ENCODE measurements at places on chromosomes 7 and 10.

- no peak for DNase-seq
These were observed 104.6 kb downstream of the NRP1 start for GRCh38 chr10:33229949-33230267.

DNA sequence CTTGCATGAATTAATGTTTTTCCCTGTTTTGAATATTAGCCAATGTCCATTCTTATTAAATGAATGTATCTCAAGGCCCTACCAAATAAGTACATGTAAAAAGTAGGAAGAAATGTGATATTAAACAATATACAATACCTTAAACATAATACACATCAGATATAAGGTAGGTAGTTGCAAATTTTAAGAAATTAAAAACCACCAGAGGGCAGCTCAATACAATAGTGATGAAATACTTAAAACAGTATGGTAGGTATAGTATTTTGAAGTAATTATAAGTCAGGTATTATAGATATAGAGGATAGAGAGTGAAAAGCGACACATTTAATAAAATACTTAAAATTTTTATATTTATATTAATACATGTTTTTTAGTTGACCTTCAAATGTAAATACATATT lies 43.6 kb upstream of the CDK14 start:
- DNase-seq = peak; percentile 32

DNA sequence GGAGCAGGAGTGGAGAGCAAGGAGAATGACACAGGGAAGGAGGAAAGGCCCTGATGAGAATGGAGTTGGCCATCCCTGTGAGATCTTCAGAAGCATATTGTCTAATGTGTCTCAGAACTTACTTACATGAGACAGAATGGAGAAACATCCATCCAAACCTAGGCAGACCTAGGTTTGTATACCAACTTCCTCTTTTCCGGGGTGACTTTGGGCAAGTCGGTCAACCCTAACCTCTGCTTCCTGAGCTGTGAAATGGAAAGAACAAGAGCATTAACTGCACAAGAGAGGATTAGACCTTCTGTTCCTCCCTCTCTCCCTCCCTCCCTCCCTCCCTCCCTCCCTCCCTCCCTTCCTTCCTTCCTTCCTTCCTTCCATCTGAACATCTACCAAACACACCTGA lies 4.5 kb downstream of the GHRHR start:
- no peak for DNase-seq

- DNase-seq = no peak
These were observed 25.1 kb downstream of the SEPTIN7 start for GRCh38 chr7:35825974-35826373.

GRCh38 chr10:127986531-127987466 lies 79.9 kb downstream of the PTPRE start:
- DNase-seq = no peak

GRCh38 chr10:200405-200804 lies 65.2 kb downstream of the ZMYND11 start:
- DNase-seq = no peak

- no peak for DNase-seq
These were observed 215.1 kb downstream of the FOXP2 start for GRCh38 chr7:114629762-114630161.

Data from NCI-H1092 treated with DMSO at 0.1 percent for 48 hours (cell line).